ENCODE measurements at places on chromosomes 2 and 18.
A peak's percentile ranks its signal among the peaks of the same experiment; 100 is the strongest.

DNA sequence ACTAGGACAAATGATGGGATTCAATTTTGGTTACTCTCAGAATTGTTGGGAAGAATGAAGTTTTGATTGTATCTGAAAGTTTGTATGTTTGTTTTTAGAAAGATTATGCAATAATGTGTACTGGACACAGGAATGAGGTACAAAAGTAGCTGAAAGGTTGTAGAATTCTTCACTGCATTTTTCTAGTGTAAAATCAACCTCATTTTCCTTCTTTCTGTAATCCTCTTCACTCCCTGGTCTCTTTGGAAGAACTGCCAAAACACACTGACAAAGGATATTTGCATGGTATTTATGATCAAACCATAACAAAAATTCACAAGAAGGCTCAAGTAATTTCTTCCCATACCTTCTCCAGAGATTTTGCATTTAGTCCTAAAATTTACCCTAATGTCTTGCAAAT, 110.7 kb downstream of the ZEB2 start:
- no peak for DNase-seq

DNA sequence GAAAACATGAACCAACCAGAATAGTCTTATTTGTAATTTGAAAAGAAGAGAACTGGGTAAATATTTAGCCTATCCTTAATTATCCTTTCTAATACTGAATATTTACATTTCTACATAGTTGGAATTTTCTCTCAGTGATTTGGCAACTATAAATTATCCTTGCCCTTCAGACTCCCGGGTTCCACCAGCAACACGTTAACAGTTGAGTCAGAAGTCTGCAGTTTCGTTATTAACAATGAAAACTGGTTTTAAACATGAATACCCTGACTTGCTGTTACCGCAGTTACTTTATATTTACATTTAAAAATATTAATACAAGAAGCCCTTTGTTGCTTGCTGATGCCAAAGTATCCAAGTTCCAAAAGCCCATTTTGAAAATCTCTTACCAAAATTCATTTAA, 673.0 kb downstream of the ARHGAP15 start:
- peak; percentile 22 for DNase-seq

DNA sequence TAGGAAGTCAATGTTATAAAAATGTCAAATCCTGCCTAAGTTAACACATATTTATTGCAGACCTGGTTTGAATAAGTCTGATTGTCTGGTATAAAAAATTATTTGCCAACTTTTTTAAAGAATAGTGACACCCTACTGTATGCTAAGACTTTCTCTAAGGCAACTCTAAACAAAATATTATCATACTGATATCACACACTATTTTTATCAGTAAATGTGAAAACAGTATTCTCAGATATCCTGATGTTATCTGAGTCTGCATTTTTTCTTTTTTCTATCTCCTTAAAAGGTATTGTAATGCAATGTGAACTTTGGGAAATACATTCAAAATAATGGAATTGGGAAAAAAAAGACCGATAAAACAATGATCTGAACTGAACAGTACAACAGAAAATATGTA, 127.1 kb downstream of the DOCK10 start:
- DNase-seq = no peak

DNA sequence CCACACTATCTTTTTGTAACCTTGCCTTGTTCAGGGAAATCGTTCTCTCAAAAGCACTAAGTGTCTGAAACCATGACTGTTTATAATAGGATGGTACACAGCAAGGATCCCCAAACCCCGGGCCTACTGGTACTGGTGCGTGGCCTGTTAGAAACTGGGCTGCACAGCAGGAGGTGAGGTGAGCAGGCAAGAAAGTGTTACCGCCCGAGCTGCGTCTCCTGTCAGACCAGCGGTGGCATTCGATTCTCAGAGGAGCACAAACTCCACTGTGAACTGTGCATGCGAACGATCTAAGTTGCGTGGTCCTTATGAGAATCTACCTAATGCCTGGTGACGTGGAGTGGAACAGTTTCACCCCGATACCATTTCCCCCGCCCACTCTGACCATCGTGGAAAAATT, 81.8 kb upstream of the KCNJ3 start:
- DNase-seq = no peak

DNA sequence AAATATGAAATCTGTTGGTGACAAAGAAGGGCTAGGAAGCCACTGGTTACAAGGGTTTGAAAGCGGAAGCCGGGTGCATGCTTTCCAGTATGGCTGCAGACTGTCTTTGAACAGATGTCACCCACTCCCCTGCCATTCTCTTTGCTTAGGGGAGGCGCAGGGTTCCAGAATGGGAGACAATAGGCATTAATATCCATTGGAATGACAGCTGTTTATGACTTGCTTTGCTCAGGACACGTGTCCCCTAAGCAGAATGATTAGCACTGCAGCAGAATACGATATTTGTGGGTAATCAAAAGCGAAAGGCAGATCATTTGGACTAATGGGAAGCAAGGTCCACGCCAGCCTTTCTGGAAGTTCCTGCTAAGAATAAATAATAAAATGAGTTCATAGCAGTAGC, 25.8 kb upstream of the NRP2 start:
- DNase-seq = no peak

- DNase-seq = no peak
Observed at GRCh38 chr2:113822087-113822815, 65.8 kb upstream of the SLC35F5 start.

GRCh38 chr18:37199741-37200140, 365.9 kb downstream of the CELF4 start:
- no peak for DNase-seq

GRCh38 chr2:150495993-150496627, 8.6 kb upstream of the RND3 start:
- no peak for DNase-seq

GRCh38 chr2:112915300-112916144, 4.6 kb downstream of the IL37 start:
- no peak for DNase-seq

DNA sequence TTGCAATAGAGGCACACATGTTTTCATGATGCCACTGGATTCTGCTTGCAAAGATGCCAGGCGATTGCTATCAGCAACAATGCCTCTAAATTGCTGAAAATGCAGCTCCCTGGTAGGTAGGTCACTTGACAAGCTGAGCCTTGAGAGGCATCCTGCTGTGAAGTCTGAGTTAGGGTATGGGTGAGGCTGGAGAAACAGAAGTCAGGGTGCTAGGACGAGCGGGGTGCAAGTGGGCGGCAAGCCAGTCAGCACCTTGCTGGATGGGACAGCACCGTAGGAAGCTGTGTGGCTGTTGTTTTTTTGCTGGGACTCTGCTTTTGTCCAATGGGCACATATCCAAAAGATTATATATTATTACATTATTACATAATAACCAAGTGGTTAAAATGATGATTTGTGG, 10.5 kb upstream of the CLIP4 start:
- no peak for DNase-seq

DNA sequence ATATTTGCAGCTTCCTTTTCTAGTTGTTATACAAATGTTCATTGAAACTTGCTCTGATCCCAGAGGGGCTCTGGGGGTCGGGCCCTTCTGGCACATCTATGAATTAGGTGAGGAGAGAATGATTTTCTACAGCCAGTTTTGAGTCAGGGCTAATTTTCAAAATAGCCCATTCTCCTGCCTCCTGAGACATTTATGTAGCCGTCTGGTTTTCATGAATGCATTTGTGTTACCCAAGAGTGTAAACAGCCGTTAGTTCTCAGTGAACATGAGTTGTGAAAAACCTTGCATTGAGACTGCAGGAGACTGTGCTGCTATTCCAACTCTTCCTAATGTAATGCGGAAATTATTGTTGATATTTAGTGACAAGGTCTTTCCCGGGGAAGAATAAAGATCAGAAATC, 122.5 kb downstream of the ICOS start:
- no peak for DNase-seq

Data from GM13977 (cell line).